ENCODE measurements at places on chromosomes 7 and 10.

GRCh38 chr10:52212062-52212461 lies 102.0 kb upstream of the DKK1 start:
- DNase-seq = no peak

DNA sequence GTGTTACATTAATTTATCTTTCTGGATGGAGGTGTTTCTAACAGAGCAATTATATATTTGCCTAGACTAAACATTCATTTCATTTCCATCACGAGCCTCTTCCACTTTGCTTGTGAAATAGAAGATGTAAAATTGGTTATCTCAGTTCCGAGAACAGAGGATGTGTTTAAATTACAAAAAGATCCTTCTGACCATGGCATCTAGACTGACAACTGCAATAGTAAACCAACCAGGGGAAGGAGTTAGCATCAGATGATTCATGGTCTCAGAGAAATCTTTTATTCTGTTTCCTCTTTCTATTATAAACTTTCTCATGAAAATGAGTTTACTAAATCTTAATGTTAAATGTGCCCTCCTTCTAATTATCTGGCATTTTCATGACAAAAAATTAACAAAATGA lies 149.8 kb upstream of the WDR11 start:
- no peak for DNase-seq

GRCh38 chr7:70812511-70812910 lies 319.4 kb upstream of the GALNT17 start:
- no peak for DNase-seq

DNA sequence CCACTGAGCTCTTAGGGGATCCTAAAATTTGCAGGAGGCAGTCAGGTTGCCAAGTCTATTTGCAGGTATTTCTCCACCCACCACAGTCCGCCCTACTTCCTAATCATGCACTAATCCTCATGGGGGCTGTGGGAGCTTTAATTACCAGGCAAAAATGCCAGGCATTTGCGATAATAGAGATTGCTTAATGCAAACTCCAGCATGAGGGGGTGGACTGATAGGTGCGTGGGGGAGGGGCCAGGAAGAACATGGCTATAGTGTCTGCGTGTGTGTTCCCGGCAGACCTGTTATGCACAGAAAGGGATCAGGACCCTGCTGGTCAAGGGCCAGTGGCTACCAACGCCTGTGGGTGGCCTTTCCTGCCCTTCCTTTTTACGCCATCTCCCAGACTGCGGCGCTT lies 15.6 kb upstream of the AQP1 start:
- no peak for DNase-seq

DNA sequence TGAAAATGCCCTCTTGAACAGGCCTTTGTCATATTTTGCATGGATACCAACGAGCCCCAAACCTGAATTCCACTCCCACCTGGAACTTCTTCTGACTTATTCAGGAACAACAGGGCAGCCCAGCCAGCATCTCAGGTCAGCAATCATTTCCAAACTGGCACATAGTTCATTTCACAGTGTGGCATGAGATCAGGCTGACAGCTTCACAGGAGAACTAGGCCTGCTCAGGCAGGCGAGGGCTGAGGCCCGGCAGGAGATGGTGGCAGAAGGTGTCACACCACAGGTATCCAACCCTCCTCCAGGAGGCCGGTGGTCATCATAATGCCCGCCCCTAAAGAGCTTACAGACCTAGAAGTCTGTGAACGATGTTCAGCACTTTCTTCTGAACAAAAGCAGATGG lies 42.5 kb downstream of the DENND11 start:
- no peak for DNase-seq

DNA sequence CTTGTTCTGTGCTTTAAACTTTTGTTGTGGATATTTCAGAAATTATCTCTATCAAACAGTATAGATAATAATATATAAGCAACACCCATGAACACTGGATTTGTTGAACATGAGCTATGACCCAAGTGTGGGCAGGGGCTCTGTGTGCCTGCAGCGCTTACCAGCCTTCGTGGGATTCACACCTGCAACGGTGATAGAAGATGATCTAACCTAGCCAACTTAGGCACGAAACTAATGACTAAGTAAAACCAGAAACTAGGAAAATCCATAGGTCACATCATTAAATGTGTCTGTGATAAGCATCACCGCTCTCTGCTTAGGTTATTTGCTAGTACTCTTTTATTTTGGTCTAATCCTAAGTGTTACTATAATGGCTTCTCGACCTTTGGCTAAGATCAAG lies 18.0 kb downstream of the SPAG6 start:
- no peak for DNase-seq

DNA sequence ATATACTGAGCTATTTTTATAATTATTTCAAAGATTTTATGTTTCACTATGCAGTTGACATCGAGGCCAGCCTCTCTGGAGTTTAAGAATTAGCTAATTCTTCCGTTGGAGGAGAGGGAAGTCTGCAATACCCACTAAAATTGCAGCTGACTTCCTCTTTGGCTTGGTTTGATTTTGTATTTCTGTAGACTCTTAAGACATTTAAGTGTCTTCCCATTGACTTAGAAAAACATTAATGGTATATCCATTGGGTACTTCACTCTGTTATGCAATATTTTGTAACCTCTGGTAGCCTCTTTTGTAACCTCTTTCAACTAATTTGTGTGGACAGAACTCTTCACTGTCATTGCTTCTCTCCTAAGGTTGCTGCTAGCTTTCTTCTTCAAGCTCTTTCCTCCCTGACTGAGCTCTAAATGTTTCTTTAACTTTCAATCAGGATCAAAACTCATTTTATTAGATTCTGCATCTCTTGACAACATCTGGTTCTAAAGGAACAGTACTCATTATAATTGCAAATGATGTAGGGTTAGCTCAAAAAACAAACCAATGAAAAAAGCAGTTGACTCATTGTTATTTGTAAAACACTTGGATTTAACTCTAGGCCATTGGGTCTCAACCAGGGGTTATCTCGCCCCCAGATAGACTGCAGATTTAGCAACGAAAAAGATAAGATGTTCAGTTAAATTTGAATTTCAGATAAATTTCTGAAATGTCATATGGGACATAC lies 1.7 kb upstream of the ANKRD22 start:
- DNase-seq = no peak

DNA sequence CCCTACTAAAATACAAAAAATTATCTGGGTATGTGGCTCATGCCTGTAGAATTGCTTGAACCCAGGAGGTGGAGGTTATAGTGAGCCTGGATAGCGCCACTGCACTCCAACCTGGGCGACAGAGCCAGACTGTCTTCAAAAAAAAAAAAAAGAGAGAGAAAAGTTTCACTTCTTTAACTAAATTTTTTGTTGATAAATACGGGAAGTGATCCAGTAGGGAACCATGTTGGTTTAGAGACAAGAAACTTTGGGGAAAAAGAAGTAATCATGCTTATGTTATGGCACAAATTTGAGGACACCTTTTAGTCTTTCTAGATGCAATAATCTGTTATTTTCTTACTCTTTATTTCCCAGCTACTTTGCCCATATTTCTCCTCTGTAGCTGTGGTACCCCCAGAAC lies 309.7 kb downstream of the TYW1 start:
- DNase-seq = no peak

- DNase-seq = no peak
Observed at GRCh38 chr7:81298951-81299666, 380.3 kb upstream of the SEMA3C start.

DNA sequence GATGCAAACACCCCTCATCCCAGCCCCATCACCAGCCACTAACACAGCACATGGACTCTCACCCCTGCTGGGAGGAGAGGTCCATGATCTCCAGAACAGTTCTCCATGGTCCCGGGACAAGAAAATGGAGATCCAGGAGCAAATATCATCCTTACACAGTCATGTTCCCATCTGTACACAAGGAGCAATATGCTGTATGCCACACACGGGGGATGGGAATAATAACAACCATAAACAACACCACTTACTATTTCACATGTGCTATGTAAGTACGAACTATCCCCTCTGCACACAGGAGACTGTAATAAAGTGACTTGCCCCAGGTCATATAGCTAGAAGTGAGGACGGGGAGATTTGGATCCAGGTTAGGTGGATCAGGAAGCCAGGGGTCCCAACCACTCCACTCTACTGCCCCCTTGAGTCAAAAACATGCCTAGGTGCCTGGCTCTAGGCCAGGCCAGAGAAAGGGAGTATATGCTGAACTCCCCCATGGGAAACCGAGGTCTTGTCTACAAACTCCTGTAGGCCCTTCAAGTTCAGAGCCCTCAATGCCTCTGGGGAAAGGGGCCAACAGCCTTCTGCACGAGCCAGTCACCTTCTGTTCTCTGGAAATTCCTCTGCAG lies 34.1 kb downstream of the LRRC20 start:
- no peak for DNase-seq

- DNase-seq = no peak
Observed at GRCh38 chr7:105222953-105223352, 165.8 kb downstream of the SRPK2 start.

GRCh38 chr10:637771-638195 lies 51.7 kb downstream of the DIP2C start:
- no peak for DNase-seq

- no peak for DNase-seq
Observed at GRCh38 chr10:87694011-87694794, 34.5 kb downstream of the PAPSS2 start.

GRCh38 chr10:878333-878759 lies 53.2 kb downstream of the LARP4B start:
- DNase-seq = no peak

GRCh38 chr10:28503114-28503513 lies 29.8 kb upstream of the WAC start:
- no peak for DNase-seq

DNA sequence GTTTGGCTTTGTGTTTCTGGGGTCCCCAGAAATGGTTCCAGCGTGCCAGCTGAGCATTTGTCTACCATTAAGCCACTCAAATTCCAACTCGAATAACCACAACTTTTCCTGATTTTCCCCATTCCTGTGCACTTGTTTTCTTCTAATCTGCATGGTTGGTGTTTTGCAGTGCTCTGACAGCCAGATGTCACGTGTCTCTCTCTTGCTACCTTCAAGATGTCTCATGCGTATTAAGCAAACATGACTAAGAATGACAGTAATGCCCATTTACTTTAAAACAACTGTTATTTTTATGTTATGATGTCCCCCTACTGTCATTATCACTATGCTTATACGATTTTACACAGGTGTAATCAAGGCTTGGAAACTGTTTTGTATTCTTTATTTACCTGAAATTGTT lies 35.2 kb upstream of the MXI1 start:
- no peak for DNase-seq

- no peak for DNase-seq
Observed at GRCh38 chr7:90788052-90788451, 191.9 kb downstream of the CDK14 start.

DNA sequence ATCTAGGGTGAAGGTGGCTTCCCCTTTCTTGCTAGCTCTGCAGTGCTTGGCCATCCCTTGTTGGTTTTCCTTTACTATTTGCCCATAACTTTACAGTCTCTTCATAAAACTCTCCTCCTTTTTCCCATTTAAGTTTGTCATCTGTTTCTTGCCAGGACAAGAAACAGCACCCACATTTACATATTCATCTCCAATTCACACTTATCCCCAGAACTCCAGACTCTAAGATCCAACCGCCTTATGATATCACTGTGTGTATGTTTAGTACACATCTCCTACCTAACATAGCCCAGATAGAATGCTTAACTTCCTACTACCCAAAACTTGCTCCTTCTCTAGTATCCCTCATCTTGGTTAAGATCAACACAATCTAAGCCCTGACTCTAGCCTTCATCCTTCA lies 622.2 kb downstream of the KCNMA1 start:
- no peak for DNase-seq

GRCh38 chr10:11036424-11037011 lies 18.8 kb downstream of the CELF2 start:
- no peak for DNase-seq

GRCh38 chr10:8009031-8009430 lies 45.5 kb upstream of the GATA3 start:
- DNase-seq = no peak

- DNase-seq = no peak
Observed at GRCh38 chr10:76576276-76576962, 1061.2 kb downstream of the KCNMA1 start.

- DNase-seq = no peak
Observed at GRCh38 chr10:36301539-36301938, 659.4 kb upstream of the FZD8 start.

GRCh38 chr10:70174058-70174741 lies 3.9 kb upstream of the SAR1A start:
- peak; percentile 62 for DNase-seq

DNA sequence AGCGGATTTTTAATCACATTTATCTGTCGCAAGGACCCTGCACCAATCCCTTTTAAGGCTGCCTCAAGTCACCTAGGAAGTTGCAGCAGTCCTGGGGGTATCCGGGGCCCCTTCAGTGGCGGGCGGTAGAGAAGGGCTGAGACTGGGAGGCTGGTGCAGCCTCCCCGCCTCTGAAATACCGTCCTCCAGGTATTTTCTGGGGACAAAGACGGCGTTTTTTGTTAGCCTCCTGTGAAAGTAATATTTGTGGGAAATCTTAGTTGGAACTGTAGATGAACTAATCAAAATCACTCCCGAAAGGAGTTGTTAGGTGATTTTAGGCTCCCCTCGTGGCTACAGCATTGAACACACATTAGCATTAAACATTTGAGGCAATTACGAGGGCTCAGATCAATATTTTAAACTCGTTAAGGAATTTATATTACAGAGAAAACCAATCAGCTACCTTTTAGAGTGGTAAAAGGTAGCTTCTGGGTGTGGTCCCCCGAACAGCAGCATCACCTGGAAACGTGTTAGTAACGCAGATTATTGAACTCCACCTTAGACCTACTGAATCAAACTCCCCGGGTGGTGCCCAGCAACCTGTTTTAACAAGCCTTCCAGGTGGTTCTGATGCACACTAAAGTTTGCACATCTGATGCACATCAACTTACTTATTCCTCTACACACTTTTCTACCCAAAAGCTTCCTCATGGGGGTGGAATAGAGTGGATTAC lies 530 bp upstream of the ANXA7 start:
- no peak for DNase-seq

- DNase-seq = no peak
Observed at GRCh38 chr10:92850185-92850584, 1.9 kb downstream of the EXOC6 start.

Data from CD4-positive, alpha-beta T cell treated with Interleukin-15 for 1 hour (primary cell).